ENCODE measurements at places on chromosomes 1 and 21.
A peak's percentile ranks its signal among the peaks of the same experiment; 100 is the strongest.

- DNase-seq = no peak
Observed at GRCh38 chr1:28249866-28250295, 9.4 kb upstream of the SESN2 start.

DNA sequence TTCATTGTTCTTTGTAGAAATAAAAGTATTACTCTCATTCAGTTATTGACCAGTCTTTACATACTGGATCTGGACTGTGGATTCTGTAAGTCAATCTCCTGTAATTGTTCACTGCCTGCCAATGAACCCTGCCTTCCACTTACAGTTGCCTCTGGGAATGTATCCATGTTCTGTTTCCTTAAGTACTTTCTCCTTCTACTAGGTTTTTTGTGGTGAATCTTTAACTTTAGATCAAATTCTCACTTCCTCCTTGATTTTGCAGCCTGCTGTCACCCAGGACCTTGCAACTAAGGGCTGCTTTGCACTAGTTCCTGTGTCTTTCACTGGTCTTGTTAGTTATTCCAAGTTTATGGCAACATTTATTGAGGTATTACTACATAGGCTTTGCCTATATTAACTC, 28.2 kb upstream of the ANKRD13C start:
- DNase-seq = no peak

DNA sequence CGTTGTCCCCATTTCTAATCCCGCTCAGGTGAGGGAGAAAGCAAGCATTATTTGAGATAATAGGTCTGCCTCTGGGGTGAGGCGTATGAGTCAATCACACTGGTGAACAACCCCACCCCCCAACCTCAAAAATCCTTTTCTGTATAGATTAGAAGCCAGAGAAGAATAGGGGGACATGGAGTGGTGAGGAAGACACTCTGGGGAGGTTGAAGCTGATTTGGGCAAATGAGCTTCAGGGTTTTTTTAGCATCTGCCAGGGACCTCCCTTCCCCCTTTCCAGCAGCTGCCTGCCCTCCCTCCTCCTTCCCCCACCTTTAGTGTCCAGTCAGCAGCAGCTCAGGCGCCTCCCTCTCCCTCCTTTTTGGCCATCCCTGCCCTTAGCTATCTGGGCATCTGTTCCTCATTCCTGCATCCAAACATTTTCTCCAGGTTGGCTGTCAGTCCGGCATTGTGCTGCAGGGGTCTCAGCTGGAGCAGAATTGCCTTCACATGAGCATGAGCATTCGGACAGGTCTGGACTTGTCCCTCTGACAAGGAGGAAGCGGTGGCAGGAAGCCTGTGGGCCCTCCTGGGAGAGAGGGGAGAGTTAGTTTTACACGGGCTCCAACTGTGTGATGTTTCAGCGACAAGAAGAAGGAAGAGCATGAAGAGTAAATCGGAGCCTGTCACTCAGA, 30.8 kb upstream of the PTGFRN start:
- DNase-seq = peak; percentile 53

DNA sequence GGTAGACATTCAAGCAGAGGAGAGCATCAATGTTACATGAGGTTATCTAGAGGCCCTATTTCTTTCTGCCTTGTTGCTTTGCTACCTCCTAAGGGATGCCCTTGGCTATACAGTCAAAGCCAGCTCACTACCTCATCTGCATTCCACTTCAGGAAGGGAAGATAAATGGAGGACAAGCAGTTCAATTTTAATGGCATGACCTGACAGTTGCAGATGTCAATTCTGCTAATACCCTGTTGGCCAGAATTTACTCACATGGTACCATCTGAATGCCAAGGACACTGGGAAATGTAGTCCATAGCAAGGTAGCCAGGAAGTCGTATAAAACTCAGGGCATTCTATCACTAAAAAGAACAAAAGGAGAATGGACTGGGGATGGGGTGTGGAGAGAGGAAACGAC, 31.5 kb downstream of the PALMD start:
- no peak for DNase-seq

DNA sequence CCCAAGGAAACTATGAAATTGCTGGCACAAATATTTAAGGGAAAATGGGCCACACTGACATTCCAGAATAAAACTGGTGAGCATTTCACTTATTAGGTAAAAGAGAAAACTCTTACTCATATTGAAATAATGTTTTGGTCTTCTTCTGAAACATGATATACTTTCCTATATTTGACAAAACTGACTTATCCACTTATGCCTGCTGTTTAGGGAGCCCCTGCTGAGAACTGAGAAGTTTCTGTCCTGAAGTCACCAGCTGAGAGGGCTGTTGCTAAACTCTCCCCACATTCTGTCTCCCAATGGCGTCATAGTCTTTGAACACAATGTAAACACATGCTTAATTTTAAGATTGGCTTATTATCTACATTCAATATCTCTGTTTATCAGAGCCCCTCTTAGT, 46.8 kb upstream of the ZC3H11B start:
- peak; percentile 100 for DNase-seq

DNA sequence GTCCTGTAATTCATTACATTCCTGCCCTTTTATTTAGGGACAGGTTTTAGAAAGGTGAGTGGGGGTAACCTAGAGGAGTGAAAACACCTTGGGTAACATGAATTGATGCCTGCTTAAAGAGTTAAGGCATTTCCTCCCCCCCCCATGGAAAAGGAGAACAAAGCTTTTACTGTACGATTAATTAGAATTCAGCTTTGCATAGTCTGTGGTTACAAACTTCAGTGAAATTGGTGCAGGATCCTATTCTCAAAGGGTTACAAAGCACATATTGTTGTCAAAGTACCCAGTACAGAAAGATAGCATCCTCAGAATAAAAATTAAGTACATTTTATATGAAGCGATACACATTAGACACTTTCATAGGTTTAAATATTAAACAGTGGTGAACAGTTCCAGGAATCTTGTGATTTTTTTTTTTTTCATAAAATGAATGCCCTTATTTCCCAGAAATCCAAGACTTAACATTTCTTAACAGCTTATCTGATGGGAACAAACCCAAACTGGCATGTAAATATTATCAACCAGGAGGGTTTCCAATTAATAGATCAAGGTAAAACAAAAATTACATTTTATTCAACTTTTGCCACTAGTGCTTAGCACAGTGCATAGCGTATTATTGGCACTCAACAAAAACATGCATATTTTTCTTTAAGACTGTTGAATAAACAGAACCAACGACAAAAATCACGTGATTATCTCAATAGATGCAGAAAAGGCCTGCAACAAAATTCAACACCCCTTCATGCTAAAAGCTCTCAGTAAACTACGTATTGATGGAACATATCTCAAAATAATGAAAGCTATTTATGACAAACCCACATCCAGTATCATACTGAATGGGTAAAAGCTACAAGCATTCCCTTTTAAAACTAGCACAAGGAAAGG, 172.7 kb downstream of the PDE4B start:
- DNase-seq = no peak

GRCh38 chr1:193265716-193266115, 79.3 kb upstream of the B3GALT2 start:
- DNase-seq = no peak

DNA sequence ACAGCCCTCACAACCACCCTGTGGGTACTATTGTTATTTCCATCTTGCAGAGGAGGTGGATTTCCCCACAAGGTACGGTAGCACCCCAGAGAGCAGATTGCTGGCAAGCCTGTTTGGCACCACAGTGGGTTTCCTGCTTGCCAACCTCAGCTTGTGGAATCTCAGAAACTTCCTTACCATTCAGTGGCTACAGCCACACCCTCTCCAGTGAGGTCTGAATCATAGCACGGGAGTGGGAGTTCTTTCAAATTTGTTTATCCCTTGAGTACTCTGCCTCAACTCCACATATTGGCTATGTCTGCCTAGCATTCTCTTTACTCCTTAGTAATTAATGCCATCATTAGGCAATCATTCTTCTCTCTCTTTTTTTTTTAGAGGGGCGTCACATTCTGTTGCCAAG, 162.1 kb downstream of the PTPRU start:
- DNase-seq = no peak

DNA sequence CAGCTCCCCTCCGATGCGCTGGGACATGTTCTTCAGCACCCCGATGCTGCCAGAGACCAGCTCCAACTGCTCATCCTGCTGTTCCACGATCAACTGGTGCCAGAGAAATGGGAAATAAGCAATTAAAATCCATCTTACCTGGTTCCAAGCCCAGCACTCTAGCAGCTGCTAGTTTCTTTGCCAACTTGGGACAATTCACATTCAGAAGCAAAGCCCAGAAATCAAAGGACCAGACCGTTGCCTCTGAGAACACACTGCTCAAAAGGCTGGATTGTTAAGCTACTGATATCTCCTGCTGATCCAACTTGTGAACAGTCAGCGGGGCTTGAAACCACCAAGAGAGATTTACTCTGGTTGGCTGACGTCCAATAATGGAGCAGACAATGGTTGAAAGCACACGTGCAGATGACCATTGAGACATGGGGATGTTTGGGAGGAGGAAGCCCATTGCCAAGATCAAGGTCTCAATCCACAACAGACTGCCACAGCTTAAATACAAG, 34.4 kb downstream of the STX6 start:
- DNase-seq = peak; percentile 44

- DNase-seq = no peak
Observed at GRCh38 chr1:234922987-234923386, 205.7 kb downstream of the TOMM20 start.

DNA sequence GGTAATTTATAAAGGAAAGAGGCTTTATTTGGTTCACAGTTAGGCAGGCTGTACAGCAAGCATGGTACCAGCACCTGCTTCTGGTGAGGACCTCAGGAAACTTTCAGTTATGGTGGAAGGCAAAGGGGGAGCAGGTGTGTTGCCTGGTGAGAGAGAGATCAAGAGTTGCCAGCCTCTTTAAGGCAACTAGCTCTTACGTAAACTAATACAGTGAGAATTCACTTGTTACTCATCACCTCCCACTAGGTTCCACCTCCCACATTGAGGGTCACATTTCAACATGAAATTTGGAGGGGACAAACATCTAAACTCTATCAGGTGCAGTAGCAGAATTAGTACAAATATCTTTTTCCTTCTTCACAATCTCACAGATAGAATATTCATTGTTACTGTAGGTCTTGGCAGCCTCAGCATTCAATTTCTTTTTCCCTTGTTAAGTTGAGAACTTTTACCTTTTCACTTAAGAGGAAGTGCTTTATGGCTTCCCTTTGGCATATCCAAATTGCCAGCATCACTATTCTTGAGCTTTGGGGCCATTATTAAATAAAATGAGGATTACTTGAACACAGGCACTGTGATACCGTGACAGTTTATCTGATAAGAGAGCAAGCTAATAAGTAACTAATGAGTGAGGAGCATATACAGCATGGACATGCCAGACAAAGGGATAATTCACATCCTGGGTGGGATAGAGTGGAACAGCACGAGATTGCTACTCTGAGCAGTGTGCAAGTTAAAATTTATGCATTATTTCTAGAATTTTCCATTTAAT, 48.4 kb downstream of the MAGI3 start:
- no peak for DNase-seq

DNA sequence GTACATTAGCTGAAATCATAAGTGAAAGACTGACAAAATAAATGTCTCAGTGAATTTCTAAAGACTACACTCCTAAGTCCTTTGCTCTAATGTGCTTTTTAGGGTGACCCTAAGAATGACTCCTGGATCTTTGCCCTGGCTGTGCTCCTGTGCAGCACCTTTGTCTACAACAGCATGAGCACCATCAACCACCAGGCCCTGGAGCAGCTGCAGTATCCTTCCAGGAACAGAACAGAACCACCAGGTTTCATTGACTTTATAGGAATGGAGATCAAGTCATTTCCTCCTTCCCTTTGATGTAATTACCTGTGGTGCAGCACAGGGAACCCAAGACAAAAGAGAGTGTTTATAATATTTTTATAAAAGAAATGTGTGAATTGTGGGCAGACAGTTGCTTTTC, 14.1 kb downstream of the GBP6 start:
- no peak for DNase-seq

DNA sequence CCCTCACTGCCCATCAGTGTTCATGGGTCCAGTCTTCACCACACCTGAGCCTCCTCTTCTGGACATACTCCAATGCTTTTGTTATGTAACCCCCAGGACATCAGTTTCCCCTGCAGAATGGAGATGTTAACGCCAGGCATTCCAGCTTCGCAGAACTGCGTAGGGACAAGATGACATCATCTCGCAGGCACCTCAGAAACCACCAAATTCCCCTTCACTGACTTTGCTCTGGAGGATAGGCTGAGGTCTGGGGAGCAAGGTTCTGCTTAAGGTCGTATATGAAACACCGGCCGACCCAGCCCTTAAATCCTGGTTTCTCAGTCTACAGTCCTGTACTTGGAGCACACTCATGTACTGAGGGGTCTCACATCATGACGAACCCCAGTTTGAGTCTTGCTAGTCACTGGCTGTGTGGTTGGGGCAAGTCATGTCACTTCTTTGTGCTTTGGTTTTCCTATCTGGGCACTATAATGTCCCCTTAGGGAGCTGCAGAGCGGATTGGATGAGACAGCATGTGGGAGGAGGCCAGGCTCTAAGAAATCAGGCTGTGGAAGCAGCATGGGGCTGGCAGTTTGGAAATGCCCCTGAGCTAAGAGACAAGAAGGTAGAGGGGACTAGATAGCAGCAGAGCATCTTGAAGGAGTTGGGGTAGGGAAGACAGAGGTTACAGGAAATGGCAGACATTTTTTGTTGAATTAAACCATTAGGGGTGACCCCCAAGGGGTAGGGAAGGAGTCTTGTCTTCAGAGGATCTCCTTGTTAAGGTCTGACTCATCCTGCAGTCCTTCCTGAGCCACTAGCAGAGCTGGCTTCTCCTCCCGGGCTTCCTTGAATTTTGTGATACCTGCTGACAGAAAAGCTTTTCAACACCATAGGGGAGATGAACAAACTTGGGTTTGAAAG, 138.3 kb downstream of the FOXD2 start:
- DNase-seq = peak; percentile 86

GRCh38 chr1:216224233-216224632, 199.0 kb downstream of the USH2A start:
- DNase-seq = no peak

- DNase-seq = no peak
Observed at GRCh38 chr1:53559854-53560580, 100.8 kb downstream of the DMRTB1 start.

- peak; percentile 51 for DNase-seq
Observed at GRCh38 chr1:23118957-23119792, 49.5 kb downstream of the LUZP1 start.

GRCh38 chr1:231818337-231818736, 191.7 kb downstream of the DISC1 start:
- DNase-seq = no peak

- peak; percentile 82 for DNase-seq
Observed at GRCh38 chr21:31117128-31117916, 79.0 kb upstream of the KRTAP19-8 start.

GRCh38 chr1:231170875-231171274, 9.0 kb downstream of the TRIM67 start:
- DNase-seq = no peak
